ENCODE measurements at places on chromosomes 11 and 22.
A peak's percentile ranks its signal among the peaks of the same experiment; 100 is the strongest.

DNA sequence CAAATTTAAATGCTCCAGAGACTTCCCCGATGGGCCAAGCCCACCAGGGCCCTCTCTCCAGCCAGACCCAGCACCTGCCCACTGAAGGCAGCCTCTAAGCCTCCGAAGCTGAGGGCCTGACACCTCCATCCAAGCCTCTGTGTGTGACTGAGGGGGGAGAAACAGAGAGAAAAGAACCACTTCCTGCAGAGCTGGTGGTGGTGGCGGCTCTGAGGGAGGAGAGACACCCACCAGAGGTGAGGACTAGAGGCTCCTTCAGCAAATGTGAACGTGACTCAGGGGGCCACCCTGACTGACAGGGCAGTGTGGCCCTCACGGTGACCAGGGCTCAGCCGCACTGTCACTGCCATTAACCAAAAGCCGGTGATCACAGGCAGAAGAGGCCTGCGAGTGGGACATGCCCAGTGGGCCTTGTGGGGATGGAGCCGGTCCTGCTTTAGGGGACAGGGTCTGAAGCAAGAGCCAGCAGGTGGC, 31.0 kb upstream of the CD5 start:
- no peak for DNase-seq

GRCh38 chr11:35550374-35551036, 25.1 kb upstream of the PAMR1 start:
- no peak for DNase-seq

GRCh38 chr11:76629116-76629852, 41.3 kb downstream of the LRRC32 start:
- DNase-seq, result peak; percentile 99

DNA sequence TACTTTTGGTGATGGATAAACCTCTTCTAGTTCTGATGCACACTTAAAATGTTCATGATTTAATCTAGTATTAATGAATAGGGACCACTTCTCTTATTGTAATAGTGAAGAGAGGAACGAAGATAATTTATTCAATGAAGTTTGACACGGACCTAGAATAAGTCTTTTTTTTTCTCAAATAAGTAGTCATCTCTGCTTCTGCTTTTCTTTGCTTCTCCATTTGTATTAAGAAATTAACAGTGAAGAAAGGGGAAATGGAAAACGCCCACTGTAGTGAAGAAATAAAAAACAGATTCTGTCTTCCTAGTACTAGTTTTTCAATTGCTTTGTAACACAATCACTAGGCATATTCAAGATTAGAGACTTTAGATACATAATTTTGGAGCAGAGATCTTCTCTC, 73.0 kb downstream of the CD44 start:
- DNase-seq, result peak; percentile 82

GRCh38 chr11:91075032-91075695, 852.3 kb upstream of the CHORDC1 start:
- DNase-seq, result no peak

DNA sequence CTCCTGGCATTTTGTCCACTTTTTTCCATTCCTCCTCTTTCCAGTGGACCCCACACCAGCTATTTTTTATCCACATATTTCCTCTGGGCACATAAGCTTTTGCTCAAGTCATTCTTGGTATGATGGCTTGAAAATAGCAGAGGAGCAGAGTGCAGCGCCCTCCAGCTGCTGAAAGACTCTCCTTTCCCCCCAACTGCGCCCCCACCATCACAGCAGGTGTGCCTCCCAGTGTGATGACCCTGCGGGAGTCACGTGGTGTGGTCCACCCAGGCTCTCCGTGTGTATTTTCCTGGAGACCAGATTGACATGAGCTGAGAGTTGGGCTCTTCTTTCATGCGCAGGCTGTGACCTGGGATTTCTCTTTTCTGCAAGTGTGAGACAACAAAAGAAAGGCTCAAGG, 1241.6 kb downstream of the TBC1D22A start:
- DNase-seq, result no peak

- DNase-seq, result no peak
Observed at GRCh38 chr11:20161230-20161918, 1.1 kb upstream of the DBX1 start.

DNA sequence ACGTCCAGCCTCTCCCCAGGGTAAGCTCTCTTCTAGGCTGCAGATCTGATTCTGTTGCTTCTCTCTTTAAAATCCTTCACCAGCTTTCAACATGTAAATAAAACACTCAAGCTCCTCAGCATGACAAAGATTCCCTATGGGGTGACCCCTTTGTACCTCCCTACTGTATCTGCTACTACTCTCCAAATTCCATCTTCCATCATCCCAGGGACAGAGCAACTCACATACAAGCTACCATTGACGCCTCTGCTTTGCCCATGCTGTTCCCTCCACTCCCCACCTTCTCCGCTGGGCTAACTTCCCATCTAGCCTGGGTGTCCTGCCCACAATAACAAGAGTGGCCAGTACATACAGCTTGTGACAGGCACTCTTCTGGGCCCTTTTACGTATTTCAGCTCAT, 207.5 kb upstream of the ZBED5 start:
- DNase-seq, result no peak

DNA sequence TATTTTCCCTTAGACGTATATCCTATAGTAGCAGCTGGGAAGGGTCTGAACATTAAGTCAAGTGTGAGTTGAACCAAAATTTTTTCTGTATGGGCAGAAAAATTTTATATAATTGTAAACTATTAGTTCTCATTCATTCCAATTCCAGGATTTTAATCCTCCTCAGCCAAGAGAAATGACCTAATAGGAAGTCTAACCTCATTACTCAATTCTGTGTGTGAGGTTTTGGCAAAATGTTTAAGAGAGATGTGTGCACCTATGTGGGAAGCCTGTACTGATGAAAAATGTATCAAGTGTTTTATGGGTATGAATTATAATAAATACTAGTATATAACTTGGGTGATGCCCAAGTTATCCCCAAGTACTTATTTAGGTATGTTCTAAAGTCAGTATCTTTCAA, 311.6 kb upstream of the PITPNB start:
- no peak for DNase-seq

- no peak for DNase-seq
Observed at GRCh38 chr11:135069890-135070289, 657.8 kb upstream of the B3GAT1 start.

- no peak for DNase-seq
Observed at GRCh38 chr22:36210224-36210623, 8.6 kb upstream of the APOL4 start.

GRCh38 chr11:115344846-115345245, 159.4 kb downstream of the CADM1 start:
- DNase-seq, result no peak
